ENCODE measurements at places on chromosomes 5 and 9.
A peak's percentile ranks its signal among the peaks of the same experiment; 100 is the strongest.

GRCh38 chr9:129493002-129493705, 127.7 kb downstream of the C9orf50 start:
- DNase-seq: no peak

GRCh38 chr9:123361086-123361730, 5.2 kb downstream of the CRB2 start:
- DNase-seq: no peak

DNA sequence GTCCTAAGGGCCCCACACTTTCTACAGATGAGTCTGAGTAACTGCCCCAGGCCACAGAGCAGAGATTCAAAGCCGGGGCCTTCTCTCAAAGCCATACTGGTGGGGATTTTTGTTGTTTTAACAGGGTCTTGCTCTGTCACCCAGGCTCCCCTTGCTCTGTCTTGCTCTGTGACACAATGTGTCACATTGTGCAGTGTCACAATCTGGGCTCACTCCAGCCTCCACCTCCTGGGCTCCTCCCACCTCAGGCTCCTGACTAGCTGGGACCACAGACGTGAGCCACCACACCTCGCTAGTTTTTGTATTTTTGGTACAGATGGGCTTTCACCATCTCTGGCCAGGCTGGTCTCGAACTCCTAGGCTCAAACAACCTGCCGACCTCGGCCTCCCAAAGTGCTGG, 8.6 kb downstream of the AGPAT2 start:
- DNase-seq: no peak

DNA sequence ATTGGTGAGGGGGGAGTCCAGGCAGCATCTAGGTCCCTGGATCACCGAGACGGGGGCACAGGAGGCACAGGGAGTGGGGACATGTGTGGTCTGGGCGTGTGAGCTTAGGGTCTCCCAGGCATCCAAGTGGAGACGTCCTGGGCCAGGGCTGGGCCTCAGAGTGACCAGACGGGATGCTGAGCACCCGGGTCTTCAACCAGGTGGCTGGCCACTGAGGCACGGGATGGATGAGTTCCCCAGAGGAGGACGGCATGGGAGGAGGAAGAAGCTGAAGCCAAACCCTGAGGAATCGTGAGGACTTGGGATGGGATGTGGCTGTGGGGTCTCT, 88.0 kb downstream of the LMX1B start:
- DNase-seq: no peak

GRCh38 chr5:137856201-137856600, 11.5 kb upstream of the MYOT start:
- no peak for DNase-seq

GRCh38 chr9:22643541-22643940, 196.9 kb downstream of the DMRTA1 start:
- no peak for DNase-seq

- DNase-seq: no peak
Measured at GRCh38 chr5:178557416-178557815, 32.8 kb downstream of the COL23A1 start.

DNA sequence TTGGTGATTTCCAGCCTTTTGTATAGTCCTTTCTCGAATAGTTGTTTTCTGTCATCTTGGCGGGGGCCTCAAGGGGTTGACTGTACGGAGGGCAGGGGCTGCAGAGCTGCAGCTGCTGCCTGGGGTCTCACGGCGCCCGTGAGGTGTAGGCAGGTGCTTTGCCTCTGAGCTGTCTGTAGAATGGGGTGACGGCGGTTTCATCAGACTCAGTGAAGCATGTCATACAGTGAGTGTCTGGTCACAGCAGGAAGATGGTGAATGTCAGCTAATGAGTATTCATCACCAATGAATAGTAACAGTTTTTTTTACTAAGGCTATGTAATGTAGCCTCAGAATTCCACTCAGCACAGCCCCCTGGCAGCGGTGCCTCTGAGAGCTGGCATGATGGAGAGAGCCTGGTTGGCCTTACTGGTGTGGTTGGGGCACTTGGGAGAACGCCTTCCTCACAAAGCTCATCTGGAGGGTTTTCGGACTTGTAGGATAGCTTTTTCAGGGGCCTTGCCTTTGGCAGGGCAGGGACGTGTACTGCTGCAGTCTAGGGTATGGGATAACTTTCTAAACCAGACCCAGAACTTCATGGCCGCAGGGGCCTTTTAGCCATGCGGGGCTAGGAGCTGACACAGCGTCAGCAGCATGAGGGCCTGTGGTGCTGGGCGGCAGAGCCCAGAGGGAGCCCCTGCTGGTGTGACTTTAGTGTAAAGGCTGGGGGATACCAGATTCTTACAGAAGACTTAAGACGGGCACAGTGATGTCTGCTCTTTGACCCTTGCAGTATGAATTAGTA, 15.0 kb downstream of the TENT4A start:
- peak; percentile 23 for DNase-seq

GRCh38 chr5:56358703-56359681, 125.9 kb upstream of the ANKRD55 start:
- DNase-seq: no peak

- DNase-seq: no peak
Measured at GRCh38 chr9:77016526-77017504, 2.6 kb upstream of the FOXB2 start.

- no peak for DNase-seq
Measured at GRCh38 chr5:78845470-78845869, 139.6 kb downstream of the ARSB start.

GRCh38 chr5:129228577-129228976, 134.0 kb downstream of the ISOC1 start:
- DNase-seq: no peak

GRCh38 chr9:80062567-80062966, 490.8 kb downstream of the TLE4 start:
- no peak for DNase-seq

DNA sequence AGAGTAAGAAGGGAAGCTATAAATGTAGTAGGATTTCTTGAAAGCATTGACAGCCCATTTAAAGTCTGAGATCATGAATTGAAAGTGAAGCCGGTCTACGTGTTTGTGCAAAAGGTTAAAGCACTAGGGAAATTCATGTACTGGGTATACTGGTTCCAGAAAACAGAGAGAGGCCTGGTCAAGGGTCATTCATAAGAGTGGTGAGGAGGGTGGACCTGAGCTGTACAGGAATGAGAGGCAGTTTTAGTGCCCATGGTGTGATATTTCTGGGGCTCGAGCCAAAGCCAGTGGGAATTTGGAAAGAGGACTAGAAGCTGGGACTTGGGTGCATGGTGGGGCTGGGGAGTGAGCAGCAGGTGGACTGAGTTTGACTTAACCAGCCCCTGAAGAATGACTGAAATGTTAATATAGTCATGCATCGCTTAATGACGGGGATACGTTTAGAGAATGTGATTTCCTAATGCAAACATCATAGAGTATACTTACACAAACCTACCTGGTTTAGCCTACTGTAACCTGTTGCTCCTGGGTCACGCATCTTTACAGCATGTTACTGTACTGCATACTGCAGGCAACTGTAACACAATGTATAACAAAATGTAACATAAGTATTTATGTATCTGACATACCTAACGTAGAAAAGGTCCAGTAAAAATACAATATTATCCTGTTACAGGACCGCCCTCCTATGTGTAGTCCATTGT, 173.0 kb downstream of the MAST4 start:
- no peak for DNase-seq

DNA sequence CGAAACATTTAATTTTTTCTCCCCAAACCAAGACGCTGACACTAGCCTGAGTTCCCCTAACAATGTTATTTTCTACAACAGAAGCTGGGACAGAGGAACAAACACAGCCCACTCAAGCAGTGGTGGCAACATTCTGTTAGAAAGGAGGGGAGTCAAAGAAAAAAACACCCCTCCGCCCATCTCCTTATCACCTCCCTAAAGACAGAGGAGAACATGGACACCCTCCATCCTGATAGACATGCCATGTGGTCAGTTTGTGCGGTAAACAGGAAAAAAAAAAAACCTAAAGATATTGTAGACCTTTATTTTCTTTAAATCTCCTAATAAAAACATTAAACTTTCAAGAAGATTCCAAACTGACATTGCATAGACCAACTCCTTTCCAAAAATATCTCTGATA, 2.9 kb upstream of the DPM2 start:
- DNase-seq: no peak

GRCh38 chr9:89718651-89719050, 113.8 kb downstream of the GADD45G start:
- no peak for DNase-seq

DNA sequence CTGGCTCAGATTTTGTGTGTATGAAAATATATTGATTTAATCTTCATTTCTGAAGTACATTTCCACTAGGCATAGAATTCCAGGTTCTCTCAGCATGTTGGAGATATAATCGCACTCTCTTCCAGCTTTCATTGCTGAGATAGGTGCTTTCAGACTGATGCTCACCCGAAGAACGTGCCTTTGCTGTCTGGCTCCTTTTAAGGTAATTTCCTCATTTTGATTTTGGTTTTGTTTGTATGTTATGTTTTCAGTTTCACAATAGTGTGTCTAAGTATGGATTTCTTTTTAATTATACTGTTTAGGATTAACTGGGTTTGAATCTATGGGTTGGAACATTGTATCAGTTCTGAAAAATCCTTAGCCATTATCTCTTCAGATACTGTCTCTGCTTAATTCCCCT, 132.0 kb upstream of the NFIB start:
- DNase-seq: no peak

DNA sequence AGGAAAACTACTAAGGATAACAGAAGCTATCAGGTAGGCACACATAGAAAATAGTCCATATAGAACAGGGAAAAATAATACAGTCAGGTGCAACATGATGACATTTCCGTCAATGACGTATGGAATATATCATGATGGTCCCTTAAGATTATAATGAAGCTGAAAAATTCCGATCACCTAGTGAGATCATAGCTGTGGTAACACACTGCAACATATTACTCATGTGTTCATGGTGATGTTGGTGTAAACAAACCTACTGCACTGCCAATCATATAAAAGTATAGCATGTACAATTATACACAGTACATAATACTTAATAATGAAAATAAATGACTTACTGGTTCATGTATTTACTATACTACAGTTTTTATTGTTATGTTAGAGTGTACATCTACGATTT, 60.0 kb downstream of the MEGF9 start:
- DNase-seq: no peak

DNA sequence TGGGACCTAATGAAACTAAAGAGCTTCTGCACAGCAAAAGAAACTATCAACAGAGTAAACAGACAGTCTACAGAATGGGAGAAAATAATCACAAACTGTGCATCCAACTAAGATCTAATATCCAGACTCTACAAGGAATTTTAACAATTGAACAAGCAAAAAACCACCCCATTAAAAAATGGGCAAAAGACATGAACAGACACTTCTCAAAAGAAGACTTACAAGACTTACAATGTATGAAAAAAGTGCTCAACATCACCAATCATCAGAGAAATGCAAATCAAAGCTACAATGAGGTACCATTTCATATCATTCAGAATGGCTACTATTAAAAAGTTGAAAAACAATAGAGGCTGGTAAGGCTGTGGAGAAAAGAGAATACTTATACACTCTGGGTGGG, 58.0 kb downstream of the SHOC1 start:
- DNase-seq: no peak

DNA sequence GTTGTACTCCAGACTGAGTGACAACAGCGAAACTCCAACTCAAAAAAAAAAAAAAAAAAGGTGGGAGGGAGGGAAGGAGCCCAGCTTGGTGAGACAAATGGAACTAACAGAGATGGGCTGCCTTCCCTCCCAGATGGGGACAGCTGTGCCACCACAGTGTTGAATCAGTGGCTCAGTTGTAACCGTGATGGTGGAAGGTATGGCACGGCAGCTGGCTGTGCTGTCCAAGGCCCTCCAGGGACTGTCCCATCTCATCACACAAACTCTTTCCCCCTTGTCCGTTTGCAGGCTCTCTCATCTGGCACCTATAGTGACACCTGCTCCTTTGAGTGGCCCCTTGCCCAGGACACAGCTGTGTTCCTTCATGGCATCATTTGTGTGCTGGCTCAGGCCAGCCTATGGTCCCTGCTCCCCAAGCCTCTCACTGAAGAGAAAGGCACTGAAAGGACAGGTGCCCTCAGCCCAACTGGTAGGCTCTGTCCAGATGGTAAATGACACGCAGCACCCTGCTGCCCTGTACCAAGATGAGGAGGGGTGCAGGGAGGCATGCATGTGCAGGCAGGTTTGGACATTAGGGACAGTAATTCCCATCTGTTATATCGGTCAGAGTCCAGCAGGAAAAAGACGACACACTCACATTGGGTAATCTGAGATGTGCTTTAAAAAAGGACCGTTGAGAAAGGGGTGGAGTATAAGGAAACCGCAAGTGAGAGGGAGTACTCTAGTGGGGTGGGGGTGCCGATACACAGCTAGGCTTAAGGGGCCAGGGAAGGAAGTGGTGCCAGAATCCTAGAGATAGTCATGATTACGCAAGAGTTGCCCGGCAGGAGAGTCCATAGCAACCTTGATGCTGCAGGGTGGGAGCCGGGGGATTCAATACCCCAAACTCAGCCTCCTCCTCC, 4.3 kb downstream of the SMIM33 start:
- DNase-seq: no peak

DNA sequence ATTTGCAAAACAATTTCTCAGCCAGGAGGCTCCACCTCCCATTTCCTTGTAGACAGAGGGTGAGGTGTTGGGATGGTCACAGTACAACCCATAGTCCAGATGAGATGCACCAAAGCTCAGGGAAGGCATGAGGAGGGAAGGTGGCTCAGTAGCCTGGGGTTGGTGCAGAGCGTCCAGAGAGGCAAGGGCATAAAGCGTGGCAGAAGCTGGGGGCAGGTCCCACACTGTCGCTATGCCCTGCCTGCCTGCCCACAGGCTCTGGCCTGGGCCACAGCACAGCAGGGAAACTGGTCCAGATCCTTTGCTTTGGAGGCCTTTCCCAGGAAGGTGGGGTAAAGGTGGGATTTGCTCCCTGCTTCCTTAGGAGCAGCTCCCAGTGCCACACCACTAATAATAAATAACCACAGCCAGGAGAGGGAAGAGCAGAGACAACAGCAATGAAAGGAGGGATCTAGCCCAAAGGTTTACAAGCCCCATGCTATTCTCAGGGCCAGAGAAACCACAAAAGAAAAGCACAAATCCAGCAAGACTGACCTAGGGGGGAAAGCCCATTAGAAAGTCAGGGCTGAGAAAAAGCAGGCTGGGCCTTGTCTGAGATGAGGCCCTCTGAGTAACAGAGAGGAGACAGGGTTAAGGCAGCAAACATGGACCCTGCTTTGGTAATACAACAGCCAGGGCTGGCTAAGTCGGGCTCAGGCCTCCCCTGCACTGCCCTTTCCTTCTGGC, 27.2 kb downstream of the PCDHGC5 start:
- no peak for DNase-seq

- DNase-seq: peak; percentile 91
Measured at GRCh38 chr5:146620669-146621051, 104.7 kb upstream of the GPR151 start.

DNA sequence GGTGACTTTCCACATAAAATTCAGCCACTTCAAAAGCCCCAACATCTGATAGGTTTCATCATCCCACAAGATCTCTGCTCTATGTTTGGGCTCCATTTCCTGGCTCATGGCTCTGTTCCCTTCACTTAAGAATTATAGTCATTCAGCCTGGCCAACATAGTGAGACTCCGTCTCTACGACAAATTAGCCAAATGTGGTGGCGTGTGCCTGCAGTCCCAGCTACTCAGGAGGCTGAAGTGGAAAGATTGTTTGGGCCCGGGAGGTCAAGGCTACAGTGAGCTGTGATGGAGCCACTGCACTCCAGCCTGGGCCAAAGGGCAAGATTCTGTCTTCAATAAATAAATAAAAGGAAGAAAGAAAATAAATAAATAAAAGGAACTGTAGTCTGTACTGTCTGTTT, 57.9 kb upstream of the CTSV start:
- no peak for DNase-seq

GRCh38 chr5:21895766-21896350, 957.3 kb downstream of the CDH12 start:
- no peak for DNase-seq
